ENCODE measurements at places on chromosomes 4 and X.

DNA sequence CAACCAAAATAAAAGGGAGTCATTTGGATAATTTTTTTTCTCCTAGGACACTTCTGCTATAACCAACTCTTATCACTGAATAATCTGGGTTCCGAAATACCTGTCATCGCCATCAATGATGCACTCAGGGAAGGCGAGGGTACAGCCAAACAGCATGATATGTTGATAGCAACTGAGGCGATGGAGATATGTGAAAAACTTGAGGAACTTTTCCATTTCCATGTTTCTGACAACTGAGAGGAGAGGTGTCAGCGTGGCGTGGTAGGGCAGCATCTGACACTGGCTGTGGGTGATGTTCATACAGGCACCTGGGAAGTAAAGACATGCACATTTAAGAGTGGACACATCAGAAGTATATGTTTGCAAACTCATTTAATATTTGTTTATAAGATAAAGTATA, 74.6 kb downstream of the CORIN start:
- no peak for DNase-seq

DNA sequence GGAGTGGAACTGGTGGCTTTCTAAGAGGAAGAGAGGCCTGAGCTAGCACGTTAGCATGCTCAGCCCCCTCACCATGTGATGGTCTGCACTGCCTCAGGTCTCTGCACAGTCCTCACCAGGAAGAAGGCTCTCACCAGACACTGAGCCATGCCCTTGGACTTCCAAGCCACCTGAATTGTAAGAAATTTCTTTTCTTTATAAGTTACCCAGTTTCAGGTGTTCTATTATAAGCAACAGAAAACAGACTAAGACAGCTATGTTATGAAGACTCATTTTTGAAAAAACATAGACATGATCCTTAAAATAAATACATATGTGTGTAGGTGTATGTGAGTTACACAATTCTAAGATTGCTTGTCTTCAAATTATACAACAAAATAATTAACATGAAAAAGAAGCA, 74.7 kb downstream of the CEP44 start:
- DNase-seq, result no peak

DNA sequence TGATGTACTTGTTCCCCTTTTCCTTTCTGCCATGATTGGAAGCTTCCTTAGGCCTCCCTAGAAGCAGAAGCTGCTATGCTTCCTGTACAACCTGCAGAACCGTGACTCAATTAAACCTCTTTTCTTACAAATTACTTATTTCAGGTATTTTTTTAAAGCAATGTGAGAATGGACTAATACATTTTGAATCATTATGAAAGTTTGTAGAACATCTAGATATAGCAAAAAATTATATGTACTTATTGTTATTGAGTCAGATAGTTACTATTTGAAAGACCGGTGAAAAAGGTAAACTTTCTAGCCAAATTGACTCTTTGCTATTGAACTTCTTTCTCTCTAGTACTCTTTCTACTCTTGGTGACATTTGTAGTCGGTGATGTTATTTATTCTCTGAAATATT, 777.3 kb upstream of the GALNTL6 start:
- DNase-seq, result no peak

DNA sequence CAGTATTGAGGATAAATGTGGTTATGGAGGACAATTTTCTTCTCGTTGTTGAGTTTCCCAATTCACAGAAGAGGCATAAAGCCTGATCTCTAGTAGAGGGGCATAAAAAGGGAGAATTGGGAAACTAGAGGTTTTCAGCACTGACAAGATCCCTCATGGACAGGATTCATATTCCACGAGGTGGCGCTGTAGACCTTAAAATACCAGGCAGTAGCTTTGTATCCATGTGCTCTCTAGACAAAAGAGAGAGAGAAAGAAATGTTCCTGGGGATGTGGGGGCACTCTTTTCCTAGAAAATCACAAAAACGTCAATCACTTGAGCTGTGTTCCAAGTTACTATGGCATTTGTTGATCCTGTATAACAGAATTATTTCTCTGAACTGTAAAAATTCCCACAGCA, 128.3 kb downstream of the MAGEE1 start:
- no peak for DNase-seq

DNA sequence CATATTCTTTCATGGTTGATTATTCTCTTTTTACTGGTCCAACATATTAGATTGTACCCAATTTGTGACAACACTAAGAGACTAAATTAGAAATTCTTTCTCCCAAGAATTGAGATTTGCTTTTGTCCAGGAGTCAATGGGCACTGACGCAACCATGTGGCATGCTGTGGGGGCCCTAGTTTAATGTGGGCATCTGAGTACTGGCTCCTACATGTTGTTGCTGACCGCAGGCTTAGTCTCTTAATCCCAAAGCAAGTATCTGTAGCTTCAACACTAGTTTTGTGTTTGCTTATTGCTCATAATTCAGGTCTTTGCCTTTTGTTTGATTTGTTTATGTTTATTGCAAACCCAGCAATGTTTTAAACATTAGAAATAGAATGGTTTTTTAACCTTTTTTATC, 263.4 kb upstream of the NDST4 start:
- DNase-seq, result no peak

DNA sequence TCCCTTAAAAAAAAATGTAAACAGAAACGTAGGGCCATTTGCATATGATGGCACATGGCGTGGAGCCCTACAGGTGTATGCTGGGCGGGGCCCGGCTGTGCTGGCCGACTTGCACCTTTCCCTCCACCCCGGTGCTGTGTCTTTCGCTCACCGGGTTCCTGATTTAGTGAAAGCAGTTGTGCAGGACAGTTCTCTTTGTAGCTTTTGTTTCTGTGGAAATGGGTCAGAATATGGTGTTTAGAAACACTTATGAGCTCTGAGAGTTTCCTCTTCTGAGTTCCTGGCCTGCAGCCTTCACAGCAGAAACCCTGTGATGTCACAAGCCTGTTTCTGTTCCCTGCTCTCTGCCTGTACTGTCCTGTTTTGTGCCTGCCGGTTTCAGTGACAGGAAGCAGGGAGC, 22.5 kb upstream of the MSANTD1 start:
- DNase-seq, result no peak

DNA sequence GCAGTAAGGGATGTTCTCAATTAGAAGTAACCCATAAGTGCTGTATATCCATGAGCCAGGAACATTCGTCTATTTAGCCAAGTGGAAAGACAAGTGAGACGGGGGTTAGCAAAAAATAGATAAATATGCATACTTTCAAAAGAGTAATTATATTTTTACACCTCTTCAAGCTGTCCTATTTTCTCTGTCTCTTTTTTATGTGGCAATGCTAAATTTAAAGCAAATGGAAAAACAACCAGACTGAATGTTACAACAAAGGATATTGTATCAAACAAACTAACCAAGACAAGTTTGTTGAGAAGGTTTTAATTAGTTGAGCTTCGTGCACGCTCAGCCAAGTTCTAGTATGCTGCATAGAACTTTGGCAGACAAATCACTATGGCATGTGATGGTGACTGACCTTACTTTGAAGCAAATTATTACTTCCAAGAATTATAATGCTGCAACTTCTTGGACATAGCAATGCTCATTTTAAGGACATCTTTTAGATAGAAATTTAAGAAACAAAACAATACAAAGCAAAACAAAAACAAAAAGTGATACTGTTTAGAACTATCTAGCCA, 61.4 kb upstream of the TMEM150C start:
- DNase-seq, result no peak

DNA sequence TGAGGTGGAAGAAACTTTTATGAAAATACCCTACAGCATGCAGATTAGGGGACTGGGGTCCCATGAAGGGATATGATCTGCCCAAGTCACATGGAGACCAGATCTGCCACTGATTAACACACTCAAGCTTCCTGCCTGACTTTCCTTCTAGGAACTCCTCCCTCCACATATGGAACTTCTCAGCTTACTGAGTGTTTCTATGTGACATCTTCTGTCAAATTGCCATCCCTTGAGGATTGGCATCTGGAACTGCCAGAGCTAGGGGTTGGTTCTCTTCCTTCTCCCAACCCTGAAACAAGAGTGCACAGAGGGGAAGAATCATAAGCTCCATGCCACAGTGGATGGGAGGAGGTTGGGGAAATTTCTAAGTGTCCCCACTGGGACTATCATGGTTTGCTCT, 150.6 kb upstream of the MBNL3 start:
- DNase-seq, result no peak

All from central memory CD4-positive, alpha-beta T cell (primary cell).